GOT3 (cell line): ENCODE measurements at places on chromosomes 12 and 14.

DNA sequence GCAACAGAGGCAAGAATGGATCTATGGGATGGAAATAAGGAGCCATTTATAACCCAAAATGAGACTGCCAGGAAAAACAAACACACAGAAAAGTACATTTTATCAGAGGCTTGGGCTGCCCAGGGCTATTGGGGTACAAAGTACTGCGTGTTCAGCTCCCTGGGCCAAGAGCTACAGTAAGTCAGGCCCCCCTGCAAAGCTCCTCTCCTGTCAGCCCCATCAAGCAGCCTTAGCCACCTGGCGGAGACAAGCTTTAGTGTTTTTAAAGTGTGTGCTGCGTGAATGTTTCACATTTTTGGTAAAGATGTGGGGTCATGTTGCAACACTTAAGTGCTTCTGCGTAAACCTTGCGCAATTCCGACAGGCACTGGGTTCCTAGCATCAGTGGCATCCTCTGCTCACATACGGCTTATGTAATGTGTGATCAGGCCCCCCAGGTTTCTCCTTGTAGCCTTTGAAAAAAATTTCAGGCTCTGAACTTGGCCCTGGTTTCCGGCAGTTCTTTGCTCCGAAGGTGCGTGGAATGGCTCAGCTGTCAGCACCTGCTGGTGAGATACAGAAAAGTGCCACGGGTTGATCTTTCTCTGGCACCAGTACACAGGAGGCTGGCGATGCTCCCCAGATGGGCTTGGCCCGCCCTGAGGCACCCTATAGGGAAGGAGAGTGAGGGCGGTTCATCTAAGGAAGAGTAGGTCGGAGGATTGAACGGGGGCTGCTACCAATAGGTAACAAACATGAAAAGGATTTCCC, 198.7 kb upstream of the EEA1 start:
- DNase-seq: no peak

GRCh38 chr12:22474970-22475720, 69.2 kb downstream of the C2CD5 start:
- DNase-seq: no peak

GRCh38 chr12:41510470-41510869, 322.4 kb downstream of the PDZRN4 start:
- no peak for DNase-seq

DNA sequence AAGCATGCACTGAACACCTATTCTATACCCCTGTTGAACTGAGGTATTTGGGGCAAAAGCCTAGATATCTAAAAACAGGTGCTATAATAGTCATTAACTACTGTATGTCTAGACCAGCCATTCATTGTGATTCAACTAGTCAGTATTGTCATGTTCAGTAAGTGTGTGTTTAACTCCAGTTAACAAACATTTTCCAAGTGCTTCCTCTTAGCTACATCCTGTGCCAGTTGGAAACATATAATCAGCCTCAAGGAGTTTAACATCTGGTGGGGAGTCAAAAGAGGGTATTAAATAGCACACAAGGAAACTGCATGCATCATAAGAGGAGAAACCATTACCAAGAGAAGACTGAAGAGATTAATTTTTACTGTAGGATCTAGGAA, 20.4 kb downstream of the TMTC1 start:
- DNase-seq: no peak
